AG09319 (cell line): ENCODE measurements at places on chromosomes 4 and X.

DNA sequence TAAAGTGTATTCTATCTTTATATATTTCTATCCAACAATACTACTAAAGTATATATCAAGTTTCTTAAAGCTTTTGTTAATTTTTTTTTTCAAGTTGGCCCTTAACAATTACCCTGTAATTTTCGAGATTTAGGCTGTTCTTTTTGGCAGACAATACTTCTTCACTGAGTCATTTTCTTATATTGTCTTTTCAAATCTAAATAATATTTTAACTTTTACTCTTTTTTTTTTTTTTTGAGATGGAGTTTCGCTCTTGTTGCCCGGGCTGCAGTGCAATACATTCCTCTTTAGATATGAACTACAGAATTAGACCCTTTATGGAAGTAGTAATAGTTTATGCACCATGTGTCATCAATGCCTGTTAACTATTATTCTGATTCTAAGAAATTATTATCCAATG lies 120.7 kb downstream of the GLRA3 start:
- DNase-seq, result no peak

- DNase-seq, result no peak
Measured at GRCh38 chr4:13555325-13555724, 11.0 kb upstream of the NKX3-2 start.

GRCh38 chrX:35625714-35626113 lies 172.4 kb upstream of the MAGEB16 start:
- no peak for DNase-seq

GRCh38 chrX:74526764-74527163 lies 87.7 kb downstream of the RLIM start:
- no peak for DNase-seq

DNA sequence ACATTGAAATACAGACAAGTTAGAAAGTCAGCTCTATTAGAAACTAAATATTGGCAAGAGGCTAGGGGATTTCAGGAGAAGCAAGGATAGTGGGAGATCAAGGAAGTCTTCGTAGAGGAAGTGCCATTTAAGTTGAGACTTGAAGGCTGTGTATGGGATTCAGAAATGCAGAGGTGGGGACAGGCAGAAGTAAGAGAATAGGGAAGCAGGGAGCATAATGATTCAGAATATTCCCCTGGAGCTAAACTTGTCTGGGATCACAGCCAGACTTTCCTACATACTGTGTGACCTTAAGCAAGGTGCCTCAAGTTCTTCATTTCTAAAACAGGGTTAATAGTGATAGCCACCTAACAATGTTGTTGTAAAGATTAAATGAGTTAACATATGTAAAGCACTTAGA lies 108.8 kb downstream of the DDIT4L start:
- no peak for DNase-seq

DNA sequence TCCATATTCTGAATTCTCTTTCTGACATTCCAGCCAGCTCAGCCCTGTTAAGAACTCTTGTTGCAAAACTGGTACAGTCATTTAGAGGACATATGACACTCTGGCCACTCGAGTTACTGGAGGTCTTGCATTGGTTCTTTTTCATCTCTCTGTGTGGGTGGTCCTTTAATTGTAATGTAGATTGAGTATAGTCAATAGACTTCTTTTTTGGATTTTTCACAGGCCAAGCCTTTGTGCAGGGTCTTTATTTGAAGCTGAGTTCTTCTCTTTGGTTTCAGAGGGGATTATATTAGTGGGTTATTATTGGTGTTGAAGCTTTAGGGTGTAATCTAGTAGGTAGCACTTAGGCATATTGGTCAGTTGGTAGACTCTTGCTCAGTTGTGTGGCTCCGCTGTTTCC lies 118.0 kb upstream of the GIMD1 start:
- no peak for DNase-seq

DNA sequence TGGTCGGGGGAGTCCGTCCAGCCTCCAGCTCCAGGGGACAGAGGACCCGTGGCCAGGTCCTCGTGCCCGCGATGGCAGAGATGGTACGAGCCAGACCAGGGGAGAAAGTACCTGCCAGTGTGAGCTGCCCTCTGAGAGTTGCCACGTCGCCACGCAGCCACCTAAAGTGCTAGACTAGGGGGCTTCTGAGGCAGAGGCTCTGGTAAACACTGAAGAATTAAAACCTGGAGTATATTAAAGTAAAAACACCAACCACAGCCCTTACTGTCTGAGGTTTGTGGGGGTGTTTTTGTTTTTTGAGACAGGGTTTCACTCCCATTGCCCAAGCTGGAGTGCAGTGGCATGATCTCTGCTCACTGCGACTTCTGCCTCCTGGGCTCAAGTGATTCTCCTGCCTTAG lies 60.1 kb upstream of the SORCS2 start:
- DNase-seq, result no peak

DNA sequence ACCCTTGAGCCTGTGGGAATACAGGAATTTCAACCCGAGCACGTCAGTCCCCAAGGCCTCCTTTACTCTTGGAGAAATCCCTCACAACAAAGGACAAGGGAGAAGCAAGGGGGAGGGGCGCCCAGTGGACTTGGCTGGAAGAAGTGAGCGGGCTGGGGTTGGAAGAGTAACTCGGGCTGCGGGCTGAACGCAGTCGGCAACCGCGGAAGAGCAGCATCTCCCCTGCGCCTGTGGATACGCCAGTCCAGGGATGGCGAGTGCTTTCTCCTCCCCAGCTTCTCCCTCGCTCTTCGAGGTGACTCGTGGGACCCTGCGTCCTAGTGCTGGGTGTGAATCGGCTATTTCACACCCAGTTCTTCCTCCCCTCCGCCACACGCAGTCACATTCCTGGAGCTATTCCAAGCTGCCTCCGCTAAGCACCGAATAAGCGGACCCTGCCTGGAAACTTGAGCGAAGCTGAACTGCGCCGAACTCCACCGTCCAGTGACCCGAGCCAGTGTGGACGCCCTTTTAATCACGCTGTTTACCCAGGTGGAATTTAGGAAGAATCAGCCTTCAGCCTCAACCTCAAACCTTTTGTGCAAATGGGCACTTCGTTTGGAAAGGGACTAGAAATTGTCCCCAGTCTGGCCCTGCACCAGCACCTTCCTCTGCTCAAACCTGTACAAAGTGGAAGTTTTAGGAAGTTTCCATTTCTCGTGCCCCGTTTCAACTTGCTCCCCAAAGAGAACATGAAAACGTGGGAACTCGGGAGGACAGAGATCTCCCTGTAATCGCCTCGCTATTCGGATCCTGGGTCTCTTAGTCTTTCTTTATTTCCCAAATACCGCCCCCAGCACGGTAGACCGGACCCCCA lies 64.3 kb upstream of the WDR17 start:
- DNase-seq, result no peak

DNA sequence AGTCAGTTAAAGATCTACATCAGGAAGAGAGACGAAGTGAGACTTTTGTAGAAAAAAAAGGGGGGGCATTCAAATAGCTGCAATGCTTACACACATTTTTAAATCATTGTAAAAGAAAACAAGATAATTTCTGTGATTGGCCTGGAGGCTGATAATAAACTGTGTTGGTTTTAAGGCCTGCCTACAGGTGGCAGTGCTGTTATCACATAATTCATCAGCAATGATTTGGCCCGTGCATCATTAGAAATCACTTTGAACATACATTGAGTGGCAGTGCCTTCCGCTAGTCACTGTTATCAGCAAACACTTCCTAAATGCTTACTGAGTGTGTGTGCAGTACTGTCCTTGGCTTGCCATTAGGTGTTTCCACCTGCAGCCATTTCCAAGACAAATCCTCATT lies 831.9 kb downstream of the TRIML1 start:
- DNase-seq, result no peak

- no peak for DNase-seq
Measured at GRCh38 chrX:29903360-29903759, 312.0 kb upstream of the MAGEB2 start.

DNA sequence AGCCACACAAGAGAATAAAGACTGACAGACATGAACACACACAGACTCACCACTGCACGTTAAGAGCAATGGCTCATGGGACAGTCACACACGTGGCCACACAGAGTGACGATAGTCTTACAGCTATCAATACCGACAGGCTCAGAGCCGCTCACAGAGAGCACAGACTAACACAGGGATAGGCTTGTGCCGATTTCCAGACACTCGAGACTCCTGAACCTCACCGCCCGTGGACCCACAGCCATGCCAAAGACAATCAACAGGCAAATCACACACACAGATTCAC lies 716 bp upstream of the SLC38A5 start:
- no peak for DNase-seq

- DNase-seq, result no peak
Measured at GRCh38 chrX:54093159-54093558, 48.9 kb upstream of the PHF8 start.

DNA sequence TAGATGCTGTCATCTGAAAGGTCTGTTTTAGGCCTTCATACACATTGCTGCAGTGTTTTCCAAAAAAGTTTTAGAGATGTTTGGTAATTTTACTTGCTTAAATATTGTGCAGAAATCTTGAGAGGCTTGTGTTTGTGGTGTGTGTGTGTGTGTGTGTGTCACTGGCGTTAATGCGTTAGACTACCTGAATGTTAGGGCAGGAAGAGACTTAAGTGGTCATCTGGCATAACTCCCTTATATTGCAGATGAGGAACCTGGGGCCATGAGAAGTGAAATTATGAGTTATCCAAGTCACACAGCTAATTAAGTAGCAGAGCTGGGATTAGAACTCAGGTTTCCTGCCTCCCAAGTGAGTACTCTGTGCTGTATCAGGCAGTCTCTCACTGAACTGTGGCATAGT lies 1.4 kb downstream of the LSM6 start:
- DNase-seq, result no peak
